ENCODE measurements at places on chromosomes 13 and 19. TPM values are rescaled to one million over a fixed set of nuclear protein-coding genes. Genes with fewer than 3 reads are reported as not detected.

MAP1S gene
- total RNA-seq: 13.9 TPM

ACTMAP gene
- 5.3 TPM for total RNA-seq

CEBPG gene
- total RNA-seq: 22.5 TPM

RHPN2 gene
- total RNA-seq: 2.6 TPM

ZNF561 gene
- 32.3 TPM for total RNA-seq

BST2 gene
- total RNA-seq: 81.0 TPM

KLK2 gene
- total RNA-seq: not detected

COMMD6 gene
- 447 TPM for total RNA-seq

DNA sequence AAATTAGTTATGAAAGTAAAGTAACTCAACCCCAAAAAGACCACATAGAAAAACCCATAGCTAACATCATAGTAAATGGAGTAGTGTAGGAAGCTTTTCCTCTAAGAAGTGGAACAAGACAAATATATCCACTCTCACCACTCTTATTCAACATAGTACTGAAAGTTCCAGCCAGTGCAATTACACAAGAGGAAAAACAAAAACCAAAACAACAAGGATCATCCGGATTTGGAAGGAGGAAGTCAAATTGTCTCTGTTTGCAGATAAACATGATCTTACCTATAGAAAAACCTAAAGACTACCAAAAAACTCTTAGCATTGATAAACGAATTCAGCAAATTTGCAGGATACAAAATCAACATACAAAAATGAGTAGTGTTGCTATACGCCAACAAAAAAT, 8.5 kb upstream of the SIGLEC8 start:
- no peak for DNase-seq

DNA sequence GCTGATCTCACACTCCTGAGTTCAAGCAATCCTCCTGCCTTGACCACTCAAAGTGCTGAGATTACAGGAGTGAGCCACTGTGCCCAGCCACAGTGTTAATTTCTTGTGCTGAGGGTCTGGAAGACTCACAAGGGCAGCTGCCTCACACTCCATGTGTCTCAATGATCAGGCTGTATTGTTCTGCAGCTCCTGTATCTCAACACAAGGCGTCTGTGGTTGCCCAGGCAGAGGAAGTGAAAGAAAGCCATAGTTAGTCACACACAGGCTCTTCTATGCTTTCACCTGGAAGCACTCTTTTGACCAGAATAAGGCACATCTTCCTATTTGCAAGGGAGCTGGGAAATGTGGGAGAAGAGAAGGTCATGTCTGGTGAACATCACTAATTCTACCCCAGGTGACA, 107.3 kb upstream of the ZNF507 start:
- no peak for DNase-seq

DNA sequence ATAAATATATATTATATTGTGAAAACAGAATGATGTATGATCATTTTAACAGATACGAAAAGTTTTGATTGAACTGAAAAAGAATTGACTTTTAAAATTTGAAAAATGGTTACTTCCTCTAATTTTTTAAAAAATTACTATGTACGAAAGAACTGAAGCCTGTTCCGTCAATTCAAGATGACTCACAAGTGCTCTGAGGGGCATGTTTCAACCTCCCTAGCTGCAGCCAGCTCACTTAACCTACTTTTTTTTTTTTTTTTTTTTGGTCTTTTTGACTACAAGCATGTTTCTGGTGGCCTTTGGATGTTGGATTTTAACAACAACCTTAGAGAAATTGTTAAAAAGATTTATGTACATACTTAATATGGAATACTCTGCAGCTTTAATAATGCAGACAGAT, 1139.3 kb downstream of the DIAPH3 start:
- no peak for DNase-seq

GRCh38 chr13:21259571-21260455, 83.4 kb downstream of the MRPL57 start:
- no peak for DNase-seq

- DNase-seq: no peak
Measured at GRCh38 chr13:48334534-48335127, 31.1 kb downstream of the RB1 start.

GRCh38 chr19:2048959-2049740, 1.9 kb downstream of the MKNK2 start:
- peak; percentile 81 for DNase-seq

GRCh38 chr13:50584856-50585580, 258.5 kb downstream of the DLEU7 start:
- DNase-seq: no peak

- DNase-seq: no peak
Measured at GRCh38 chr13:113851826-113852535, 11.9 kb downstream of the GAS6 start.

DNA sequence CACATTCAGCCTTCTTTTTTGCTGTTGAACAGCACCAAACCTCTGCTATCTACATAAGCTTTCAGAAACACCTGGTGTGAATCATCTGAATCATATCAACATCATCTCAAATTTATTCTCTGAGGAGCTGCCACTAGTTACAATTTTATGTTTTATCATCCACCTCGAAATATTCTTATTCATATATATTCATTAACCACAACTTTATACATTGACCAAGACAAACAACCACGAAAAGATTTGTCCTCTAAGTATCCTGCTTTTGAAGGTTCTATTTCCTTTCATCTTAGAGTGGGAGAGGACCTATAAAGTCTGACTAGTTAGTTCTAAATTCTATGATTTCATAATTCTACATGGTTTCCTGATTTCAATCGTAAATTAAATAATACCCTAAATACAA, 18.9 kb downstream of the ESD start:
- DNase-seq: no peak

GRCh38 chr19:33370783-33371182, 2.7 kb upstream of the CEBPG start:
- no peak for DNase-seq

- DNase-seq: no peak
Measured at GRCh38 chr13:107835339-107836018, 379.9 kb downstream of the LIG4 start.

GRCh38 chr19:7925171-7925851, 624 bp downstream of the CTXN1 start:
- peak; percentile 91 for DNase-seq

- DNase-seq: no peak
Measured at GRCh38 chr13:100275746-100276145, 186.9 kb downstream of the PCCA start.

GRCh38 chr13:42575938-42576337, 2.0 kb downstream of the TNFSF11 start:
- DNase-seq: no peak

GRCh38 chr13:27028683-27029480, 142.7 kb downstream of the USP12 start:
- no peak for DNase-seq

DNA sequence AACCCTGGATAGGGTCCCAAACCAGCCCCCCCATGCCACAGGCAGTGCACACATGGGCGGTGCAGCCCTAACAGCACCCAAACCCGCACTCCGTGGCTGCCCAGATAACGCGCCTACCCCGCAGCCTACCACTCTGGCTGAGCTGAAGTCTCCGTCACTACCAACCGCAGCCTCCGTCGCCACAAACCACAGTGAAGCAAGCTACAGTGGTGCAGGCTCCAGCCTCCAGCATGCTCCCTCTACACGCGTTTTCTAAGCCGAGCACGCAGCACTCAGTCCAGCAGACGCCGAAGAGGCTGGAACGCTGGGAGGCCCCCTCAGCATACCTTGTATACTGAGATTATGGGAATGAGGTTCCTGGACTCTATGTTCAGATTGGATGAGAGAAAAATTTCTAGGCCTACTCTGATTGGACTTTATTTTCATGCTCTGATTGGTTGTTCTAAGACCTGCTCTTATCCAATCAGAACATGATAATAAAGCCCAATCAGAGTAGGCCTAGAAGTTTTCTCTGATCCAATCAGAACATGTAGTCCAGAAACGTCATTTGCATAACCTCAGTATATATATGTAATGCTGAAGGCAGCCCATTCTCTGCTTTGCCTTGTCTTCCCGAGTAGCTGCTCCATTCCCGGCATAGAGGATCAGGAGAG, 56.7 kb upstream of the C1QTNF9B start:
- DNase-seq: no peak

DNA sequence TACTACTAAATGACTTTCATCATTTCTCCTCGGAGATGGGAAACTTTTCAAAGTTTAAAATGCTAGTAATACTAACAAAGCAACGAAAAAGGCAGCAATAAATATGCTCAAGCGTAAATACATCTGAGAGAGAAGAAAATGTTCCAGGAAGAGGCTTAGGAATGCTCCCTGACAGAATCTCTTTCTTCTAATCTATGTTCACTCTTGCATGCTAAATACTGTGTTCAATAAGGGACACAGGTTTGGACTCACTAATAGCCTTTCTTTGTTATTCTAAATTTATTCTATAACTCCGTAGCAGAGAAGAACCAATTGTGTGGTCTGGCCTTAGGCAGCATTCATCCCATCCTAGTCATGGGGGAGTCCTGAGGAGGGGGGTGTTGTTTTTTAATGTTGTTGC, 823.0 kb downstream of the PCDH9 start:
- DNase-seq: no peak

- DNase-seq: no peak
Measured at GRCh38 chr13:25095851-25096453, at the start of gene PABPC3. Gene PABPC3, plus strand, starts transcription at chr13:25096136. Its CDS starts 63 bp downstream, at chr13:25096199.

DNA sequence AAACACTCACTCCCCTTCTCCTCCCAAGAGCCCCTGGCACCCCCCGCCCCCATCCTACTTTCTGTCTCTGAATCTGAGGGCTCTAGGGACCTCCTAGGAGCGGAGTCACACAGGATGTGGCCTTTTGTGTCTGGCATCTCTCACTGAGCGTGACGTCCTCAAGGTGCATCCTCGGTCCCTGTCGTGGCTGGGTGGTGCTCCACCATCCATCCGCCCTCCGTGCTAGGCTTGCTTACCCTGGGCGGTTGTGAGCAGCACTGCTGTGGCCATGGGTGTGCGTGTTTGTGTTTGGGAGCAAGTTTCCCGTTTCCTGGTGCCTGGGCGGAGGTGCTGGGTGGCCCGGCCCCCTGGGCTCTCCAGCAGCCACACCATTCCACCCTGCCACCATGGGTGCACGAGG, 12.2 kb downstream of the PLEKHJ1 start:
- DNase-seq: no peak

Measured in sigmoid colon (tissue), 7 donors.